Left ventricle myocardium inferior (tissue), 1 donor: ENCODE measurements at places on chromosomes 12 and 14. TPM values are rescaled to one million over a fixed set of nuclear protein-coding genes. Genes with fewer than 3 reads are reported as not detected.

Gene RPS26
- 48.7 TPM for total RNA-seq

Gene P2RX2
- total RNA-seq: not detected

Gene SYT10
- total RNA-seq: not detected

Gene C2CD5
- 22.5 TPM for total RNA-seq

Gene CCDC38
- total RNA-seq: 0.22 TPM
